ENCODE measurements at places on chromosomes 2 and 18.

DNA sequence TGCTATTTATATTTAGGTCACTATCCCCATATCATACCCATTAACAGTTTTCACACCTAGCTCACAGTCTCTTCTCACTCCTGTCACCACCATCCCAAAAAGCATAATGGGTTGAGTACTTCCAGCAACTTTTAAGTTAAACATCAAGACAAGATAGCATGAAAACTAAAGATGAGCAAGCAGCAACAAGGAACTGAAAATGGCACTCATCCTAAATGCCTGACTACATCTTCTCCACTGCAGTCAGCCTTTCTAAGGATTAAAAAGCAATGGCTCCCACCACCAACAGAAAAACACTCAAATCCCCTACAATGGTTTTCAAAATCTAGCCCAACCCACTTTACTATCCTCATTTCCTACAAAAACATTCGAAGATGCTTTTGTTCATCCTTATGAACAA is 38.2 kb downstream of the CUL3 start:
- no peak for DNase-seq

- no peak for DNase-seq
Measured at GRCh38 chr2:219122202-219122980, 38.2 kb downstream of the NHEJ1 start.

DNA sequence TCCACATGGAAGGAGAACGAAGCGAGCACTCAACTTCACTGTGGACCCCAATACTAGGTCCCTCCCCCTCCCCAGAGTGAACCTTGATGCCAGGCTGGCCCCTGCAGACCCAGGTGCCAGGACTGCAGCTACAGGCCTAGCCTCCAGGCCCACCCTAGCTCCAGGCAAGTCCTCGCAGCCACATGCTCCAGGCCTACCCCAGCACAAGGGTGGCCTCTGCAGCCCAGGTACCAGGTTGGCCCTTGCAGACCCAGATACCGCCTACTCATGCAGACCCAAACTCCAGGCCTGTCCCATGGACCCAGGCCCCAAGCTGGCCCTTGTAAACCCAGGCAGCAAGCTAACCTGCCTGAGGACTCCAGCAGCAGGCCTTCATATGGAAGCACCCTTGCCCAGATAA is 44.2 kb downstream of the KCNG2 start:
- no peak for DNase-seq

GRCh38 chr2:222232839-222233238 is 66.0 kb downstream of the PAX3 start:
- DNase-seq = no peak

GRCh38 chr18:55786651-55787272 is 198.8 kb upstream of the TCF4 start:
- no peak for DNase-seq

DNA sequence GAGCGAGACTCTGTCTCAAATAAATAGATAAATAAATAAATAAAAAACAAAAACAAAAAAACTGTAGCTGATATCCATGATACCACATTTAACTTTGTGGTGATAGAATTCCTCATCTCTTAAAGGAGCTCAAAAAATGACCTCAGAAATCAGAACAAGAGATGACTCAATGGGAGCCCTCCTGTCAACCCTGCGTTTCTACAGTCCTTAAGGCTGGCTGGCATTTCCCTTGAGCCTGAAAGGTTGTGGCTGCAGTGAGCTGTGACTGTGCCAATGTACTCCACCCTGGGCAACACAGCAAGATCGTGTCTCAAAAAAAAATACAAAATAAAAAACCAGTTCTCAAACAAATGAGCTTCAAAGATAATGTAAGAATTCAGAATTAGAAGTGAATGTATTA is 40.4 kb downstream of the CHST9 start:
- DNase-seq = no peak

GRCh38 chr2:227082286-227082685 is 81.7 kb downstream of the COL4A4 start:
- no peak for DNase-seq

DNA sequence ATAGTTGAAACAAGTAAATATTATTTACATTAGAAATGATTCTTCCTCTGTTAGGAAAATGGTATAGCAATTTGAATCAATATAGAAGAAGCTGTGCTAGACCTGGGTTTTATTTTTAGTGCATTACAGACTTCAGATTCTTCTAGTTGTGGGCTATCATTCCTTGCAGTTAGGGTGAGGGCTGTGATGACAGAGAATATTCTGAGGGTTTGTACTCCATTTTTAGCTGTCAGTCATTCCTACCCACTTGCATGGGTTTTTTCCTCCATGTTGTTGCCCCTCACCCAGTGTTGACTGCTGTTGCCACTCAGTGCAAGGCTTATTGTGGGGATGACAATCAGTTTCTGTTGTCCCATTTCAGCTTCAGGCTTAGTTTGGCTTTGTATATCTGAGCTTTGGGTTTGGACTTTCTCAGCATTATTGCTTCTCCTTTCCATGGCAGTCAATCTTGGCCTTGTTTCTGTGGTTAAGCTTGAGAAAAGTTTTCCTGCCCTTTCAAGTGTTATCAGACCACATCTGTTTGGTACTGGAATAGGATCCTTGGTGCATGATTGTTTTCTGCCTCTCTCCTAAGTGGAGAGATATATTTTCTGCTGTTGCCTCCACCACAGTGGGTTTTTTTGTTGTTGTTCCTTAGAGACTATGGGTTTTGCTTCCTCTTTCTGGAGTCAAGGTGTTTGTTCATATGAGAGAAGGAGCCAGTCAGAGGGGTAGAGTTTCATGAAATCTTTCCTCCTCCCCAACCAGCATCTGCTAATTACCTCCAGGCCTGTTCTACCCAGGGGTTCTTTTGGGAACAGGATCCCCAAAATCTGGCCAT is 312.7 kb upstream of the CWC22 start:
- DNase-seq = no peak

- no peak for DNase-seq
Measured at GRCh38 chr18:79985172-79985571, 3.2 kb downstream of the TXNL4A start.

DNA sequence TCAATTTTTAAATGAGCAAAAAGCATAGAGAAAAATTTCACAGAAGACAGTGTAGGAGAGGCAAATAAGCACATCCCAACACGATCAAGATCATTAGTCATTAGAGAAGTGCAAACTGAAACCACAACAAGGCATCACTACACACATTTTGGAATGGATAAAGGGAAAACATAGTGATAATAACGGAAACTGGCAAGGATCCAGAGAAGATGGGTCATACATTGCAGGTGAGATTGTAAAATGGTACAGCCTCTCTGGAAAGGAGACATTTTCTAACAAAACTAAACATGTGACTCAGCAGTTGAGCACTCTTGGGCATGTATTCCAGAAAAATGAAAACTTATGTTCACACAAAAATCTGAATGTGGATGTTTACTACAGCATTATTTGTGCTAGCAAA is 98.3 kb upstream of the TMEM17 start:
- no peak for DNase-seq

- no peak for DNase-seq
Measured at GRCh38 chr2:185510060-185510459, 228.5 kb upstream of the FSIP2 start.

DNA sequence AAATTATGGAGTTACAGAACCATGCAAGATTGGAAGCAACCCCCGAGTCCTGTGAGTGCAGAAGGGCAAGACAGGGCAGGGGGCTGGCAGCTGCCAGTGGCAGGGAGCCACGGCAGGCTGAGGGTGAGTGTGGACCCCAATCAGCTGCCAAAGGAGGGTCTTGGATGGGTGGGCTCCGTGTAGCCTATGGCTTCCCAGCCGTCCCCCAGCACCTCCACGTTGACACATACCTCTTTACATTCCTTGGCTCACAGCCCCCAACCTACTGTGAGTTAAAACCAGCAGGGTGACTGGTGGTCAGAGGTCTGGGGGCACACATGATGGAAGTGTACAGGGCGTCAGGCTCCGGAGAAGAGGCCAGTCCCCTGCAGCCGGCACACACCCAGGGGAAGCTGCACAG is 60.9 kb upstream of the SALL3 start:
- DNase-seq = no peak

- no peak for DNase-seq
Measured at GRCh38 chr18:55863876-55864275, 275.9 kb upstream of the TCF4 start.

- DNase-seq = no peak
Measured at GRCh38 chr2:13193900-13194299, 477.2 kb downstream of the TRIB2 start.

GRCh38 chr2:39491653-39492052 is 54.6 kb upstream of the MAP4K3 start:
- DNase-seq = no peak

- DNase-seq = no peak
Measured at GRCh38 chr2:180481998-180482397, 474.9 kb upstream of the CWC22 start.

DNA sequence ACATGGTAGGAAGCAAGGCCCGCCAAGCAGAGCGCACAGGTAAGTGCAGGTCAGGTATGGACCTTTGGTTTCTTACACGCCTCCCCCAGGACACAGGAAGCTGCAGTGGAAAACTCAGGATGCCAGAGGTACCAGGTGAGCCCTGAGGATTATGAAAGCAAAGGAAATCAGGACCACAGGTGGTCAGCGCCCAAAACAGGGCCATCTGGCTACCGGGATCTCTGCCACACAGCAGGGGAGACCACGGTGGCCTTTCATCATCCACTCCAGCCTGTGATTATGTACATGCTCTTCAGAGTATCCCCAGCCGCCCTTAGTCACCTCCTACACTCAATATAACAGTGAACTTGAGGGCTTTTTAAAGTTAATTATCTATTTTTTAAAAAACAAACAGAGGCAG is 125.5 kb upstream of the EPC2 start:
- DNase-seq = no peak

DNA sequence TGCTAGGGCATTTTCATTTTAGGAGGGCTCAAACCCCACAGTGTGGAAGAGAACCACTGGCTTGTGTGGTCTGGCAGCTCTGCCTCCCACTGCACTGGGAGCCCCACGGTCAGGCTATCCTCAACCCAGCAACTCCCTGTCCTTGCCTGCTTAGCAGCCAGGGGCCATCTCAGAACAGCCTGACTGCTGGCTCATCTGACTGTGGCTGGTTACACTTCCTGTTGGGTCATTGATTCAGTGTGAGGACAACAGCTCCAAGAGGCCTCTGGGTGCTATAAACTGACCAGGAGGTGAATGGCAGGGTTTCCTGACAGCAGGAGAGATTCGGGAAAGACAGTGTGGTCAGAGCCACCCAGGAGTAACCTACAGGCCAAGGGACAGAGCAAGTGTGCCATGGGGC is 40.1 kb downstream of the AMER3 start:
- no peak for DNase-seq

- DNase-seq = no peak
Measured at GRCh38 chr2:97931118-97931857, 64.5 kb downstream of the TMEM131 start.

GRCh38 chr2:66127656-66128055 is 307.3 kb upstream of the MEIS1 start:
- DNase-seq = no peak

- no peak for DNase-seq
Measured at GRCh38 chr2:229407170-229407569, 136.1 kb upstream of the PID1 start.

- DNase-seq = no peak
Measured at GRCh38 chr2:84131278-84131830, 327.7 kb downstream of the SUCLG1 start.

GRCh38 chr2:54680397-54681041 is 42.9 kb upstream of the EML6 start:
- no peak for DNase-seq

- no peak for DNase-seq
Measured at GRCh38 chr2:138468617-138469016, 33.0 kb upstream of the SPOPL start.

DNA sequence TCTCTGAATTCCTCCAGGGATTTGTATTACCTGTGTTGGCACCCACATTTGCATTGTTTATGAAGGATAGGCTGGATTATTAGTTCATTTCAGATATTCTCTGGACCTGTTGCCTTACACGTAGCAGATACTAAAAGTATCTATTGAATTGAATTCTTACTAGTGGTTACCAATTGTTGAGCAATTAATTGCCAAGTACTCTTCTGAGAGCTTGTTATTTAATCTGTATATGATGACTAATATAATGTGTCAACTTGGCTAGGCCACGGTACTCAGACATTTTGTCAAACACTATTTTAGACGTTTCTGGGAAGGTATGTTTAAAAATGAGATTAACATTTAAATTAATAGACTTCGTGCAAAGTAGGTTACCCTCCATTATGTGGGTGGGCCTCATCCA is 2.5 kb upstream of the SPP2 start:
- no peak for DNase-seq

GRCh38 chr18:74633652-74634352 is 36.1 kb downstream of the ZNF407 start:
- DNase-seq = no peak

DNA sequence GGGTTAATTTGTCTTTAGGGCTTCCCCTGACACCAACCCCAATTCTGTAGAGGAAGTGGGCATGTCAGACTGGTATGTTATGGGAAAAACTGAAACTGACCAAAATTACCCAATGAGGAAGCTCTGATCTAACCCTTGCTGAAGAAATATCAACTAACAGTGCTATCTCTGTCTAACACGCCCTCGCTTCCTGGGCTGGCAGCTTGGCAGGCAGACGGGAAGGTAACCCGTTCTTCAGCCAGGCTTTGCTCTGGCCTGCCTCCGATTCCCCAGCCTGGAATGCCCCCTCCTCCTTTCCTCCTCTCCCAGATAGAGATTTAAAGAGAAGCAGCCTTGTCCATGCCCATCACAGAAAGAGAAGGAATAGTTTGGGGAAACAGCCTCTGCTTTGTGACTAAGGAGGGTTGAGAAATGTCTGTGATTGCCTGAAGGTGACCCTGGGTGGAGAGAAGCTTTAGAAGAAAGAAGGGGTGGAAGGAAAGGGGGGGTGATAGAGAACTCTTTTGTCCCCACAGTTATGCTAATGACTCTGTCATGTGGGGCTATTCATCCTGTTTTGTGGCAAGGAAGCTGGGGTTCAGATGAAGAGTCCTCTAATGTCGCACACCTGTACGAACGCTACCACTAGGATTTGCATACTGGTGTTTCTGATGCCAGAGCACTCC is 15.4 kb downstream of the HK2 start:
- peak; percentile 54 for DNase-seq

GRCh38 chr2:240369801-240370585 is 65.5 kb upstream of the GPC1 start:
- DNase-seq = no peak

DNA sequence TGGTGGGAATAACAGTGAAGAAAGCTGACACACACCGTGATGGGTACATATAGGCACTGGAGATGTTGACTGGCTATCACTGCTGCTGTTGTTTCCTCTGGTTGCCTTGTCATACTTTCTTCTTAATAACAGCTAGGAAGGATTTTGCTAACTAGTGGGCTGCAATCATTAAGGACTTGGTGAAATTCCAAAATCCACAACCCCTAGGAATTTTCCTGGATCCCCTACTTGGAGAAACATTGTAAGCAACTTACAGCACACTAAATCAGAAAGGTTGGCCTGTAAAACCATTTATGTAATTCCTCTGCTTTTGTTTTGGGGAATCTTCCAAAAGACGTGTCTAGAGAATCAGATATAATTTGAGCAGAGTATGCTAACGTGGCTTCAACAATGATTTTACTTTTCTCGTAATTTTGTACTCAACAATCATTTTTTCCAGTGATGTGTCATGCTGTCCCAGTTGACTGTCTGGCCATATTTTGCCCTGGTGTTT is 8.0 kb upstream of the COL3A1 start:
- DNase-seq = no peak
